DMS153 (cell line): ENCODE measurements at places on chromosomes 6 and 20.

GRCh38 chr20:63378626-63379025, 17.5 kb upstream of the CHRNA4 start:
- no peak for DNase-seq

- no peak for DNase-seq
Measured at GRCh38 chr6:128363020-128363813, 157.2 kb downstream of the PTPRK start.

DNA sequence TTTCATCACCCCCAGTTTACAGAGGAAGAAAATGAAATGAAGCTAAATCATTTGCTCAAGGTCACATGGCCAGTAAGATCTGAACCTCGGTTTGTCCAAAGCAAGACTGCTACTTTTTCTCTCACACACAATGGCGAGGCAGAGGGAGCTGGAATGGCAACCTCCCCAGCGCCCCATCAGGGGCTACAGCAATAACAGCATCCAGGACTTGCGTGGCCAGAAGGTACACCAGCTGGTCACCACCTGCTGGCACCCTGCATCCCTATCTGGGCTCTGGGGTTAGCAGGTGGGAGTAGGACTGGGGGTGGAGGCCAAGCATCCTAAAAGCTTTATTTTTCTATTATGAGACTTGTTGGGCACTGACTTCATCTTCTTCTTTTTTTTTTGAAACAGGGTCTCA, 41.3 kb downstream of the TTI1 start:
- DNase-seq, result no peak

DNA sequence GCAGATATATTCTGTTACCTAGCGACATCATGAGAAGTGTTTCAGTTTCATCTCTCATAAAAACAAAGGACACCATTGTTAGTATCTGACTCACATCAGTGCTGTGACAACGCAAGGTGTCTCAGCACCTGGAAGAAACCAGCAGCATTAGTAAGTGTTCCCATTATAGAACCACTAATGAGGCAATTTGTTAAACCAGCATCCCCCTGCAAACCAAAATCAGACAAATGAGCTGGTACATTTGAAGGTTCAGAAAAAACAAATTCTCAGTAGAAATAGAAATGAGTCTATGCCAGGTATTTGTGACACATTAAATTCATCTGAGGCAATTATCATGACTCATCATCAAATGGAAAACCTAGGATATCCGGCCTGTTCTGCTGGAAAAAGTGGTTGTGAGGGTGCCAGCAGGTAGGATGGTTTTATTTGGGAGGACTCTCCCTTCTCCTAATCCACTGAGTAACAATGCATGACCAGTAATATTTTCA, 151.7 kb downstream of the TMEM200A start:
- no peak for DNase-seq

- DNase-seq, result no peak
Measured at GRCh38 chr20:58215116-58215515, 13.3 kb downstream of the ANKRD60 start.
